GM12892 (cell line): ENCODE measurements at places on chromosomes 2 and 18.
A peak's percentile ranks its signal among the peaks of the same experiment; 100 is the strongest.

DNA sequence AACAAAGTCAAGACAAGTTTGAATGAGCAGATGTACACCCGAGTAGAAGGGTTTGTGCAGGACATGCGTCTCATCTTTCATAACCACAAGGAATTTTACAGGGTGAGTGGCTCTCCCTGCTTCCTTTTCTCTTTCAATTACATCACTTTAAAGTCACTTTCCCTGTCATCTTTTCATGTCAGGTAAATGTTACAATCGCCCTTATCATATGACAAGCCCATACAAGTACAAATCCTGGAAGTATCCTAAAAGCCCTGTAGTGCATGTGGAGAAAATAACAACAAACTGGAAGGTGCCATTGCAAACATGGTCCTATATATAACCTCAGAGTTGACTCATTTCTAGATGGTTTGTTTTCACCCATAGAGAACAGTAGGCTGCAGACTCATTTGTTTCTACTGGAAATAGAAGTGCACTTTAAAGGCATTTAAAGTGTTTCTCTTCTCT lies 126.0 kb downstream of the SP100 start:
- DNase-seq = no peak

- no peak for DNase-seq
These were observed 77.1 kb upstream of the RBM44 start for GRCh38 chr2:237721458-237721857.

- DNase-seq = no peak
These were observed 1.7 kb upstream of the RPE start for GRCh38 chr2:210000464-210001324.

DNA sequence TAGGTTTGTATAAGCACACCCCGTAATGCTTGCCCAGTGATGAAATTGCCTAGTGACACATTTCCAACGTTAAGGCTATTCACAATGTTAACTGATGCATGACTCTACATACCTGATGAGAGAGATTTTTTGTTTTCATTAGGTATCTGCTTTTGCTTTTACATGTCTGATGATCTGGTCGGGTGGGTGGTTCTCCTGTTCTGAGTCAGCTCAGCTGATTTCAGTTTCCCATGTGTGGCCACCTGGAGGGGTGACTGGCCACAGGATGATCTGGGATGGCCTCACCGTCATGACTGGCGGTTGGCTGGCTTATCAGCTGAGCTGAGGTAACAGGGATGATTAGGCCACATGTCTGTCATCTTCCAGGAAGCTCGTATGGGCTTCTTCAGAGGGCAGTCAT lies 33.8 kb upstream of the ACYP2 start:
- DNase-seq = no peak

GRCh38 chr2:83572400-83572799 lies 886.7 kb downstream of the SUCLG1 start:
- no peak for DNase-seq

DNA sequence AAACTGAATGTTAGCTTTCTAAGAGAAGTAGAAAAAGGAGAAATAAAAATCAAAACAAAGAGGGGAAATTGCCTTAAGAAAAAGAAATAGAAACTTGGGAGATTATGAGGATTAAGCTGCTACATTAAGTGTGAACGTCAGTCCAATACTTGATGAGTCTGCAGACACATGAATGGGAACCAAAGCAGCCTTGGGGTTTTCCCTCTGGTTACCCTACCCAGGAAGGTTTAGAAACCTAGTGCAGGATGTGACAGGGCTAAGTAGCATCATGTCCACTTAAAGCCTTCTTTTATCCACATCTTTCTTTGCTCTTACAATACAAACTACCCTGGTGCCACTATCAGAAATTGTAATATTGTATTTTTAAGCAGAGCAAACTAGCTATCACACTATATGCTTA lies 22.3 kb downstream of the SLC35F5 start:
- no peak for DNase-seq

DNA sequence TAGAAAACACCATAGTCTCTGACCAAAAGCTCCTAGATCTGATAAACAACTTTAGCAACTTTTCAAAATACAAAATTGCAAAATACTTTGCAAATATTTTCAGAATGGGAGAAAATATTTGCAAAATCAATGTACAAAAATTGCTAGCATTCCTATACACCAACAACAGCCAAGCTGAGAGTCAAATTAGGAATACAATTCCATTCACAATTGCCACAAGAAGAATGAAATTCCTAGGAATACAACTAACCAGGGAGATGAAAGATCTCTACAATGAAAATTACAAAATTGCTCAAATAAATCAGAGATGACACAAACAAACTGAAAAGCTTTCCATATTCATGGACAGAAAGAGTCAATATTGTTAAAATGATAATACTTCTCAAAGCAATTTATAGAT lies 327.0 kb upstream of the ZC3H15 start:
- no peak for DNase-seq

- no peak for DNase-seq
These were observed 301.3 kb upstream of the ID2 start for GRCh38 chr2:8380566-8380965.

GRCh38 chr2:25375371-25375988 lies 33.8 kb upstream of the DNMT3A start:
- no peak for DNase-seq

GRCh38 chr2:50773211-50773932 lies 258.6 kb downstream of the NRXN1 start:
- no peak for DNase-seq

DNA sequence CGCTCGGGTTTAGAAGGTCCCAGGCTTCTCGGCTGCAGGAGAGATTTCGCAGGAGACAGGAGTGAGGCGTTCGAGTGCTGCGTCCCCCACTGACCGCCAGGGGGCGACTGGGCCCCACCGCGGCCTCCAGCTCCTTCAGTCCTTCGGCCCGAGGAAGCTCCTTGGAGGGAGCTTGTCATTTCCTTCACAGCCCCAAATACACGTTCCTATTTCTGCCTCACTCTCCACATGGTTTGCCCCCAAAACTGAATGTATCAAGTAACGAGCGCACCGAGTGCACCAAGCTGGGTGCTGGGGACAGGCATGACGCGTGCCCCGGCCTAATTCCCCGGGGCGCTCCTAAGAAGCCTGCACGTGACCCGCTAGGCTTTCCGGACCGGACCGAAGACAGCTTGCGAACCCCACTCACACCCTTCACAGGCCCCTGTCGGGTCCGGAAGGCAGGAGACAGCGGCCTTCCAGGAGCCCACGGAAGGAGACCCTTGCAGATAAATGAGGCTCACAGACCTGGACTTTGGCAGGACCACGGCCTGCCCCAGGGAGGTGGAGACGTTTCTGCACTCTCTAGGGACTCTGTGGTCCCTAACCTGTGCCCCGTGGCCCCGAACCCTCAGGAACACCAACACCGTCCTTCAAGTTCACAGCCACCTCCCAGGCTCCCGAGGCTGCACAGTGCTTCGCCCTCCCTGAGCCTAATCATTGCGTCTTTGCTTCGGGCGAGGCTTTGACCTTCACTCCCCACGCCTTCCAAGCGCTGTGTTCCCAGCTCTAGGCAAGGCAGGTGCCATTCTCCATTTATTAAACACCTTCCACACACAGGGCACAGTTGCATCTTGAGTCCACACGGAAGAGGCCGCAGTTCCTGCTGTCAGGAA lies 13.0 kb upstream of the FAHD2A start:
- DNase-seq = peak; percentile 78

DNA sequence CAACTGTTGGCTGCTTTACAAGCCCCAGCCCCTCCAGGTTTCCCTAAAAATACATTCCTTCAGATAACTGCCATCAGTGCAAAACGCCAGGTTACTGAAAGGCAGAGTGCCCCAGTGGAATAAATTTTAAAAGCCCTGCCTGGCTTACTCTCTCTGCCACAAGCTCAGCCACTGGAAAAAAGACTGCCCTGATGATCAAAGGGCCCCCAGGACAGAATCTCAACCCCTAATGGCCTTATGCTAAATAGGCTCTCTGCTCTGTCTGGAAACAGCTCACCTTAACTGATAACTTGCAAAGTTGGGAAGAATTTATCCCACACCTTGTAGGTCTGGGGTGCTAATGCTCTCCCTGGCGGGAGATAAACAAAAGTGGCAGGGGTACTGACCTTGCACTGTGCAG lies 33.9 kb downstream of the CFAP53 start:
- no peak for DNase-seq

DNA sequence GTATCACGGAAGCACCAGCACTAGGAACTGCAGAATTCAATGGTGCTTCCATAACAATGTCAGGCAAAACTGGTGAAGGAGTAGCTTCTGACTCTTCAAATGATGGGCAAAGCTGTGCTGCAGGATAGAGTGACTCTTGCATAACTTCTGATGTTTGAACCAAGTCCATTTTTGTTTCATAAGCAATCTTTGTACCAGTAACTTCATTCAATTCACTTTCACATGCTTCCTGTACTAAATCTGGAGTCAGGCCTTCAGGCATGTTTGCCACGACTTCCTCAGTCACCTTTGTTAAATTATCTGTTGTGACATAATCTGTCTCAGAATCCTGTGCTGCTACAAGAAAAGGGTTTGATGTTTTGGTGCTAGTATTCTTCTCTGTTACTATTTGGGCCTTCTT lies 24.0 kb downstream of the RTN4 start:
- DNase-seq = no peak

- no peak for DNase-seq
These were observed 118.1 kb upstream of the CXCR4 start for GRCh38 chr2:136236019-136236418.

DNA sequence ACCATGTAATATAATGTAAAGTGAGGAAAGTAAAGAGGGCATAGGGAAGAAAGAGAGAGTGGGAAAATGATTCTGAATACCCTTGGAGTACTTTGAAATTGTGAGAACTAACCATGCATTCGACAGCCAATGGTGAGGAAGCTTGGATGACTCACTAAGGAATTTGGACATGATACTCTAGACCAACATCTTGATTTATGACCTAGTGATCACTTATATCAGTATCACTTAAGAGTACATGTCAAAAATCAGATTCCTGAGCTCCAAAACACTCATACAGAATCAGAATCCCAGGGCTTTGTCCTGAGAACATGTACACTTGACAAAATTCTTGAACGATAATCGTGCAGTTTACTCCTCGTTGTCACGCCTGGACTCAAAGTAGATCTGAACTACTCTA lies 1899.8 kb upstream of the PIK3C3 start:
- no peak for DNase-seq

DNA sequence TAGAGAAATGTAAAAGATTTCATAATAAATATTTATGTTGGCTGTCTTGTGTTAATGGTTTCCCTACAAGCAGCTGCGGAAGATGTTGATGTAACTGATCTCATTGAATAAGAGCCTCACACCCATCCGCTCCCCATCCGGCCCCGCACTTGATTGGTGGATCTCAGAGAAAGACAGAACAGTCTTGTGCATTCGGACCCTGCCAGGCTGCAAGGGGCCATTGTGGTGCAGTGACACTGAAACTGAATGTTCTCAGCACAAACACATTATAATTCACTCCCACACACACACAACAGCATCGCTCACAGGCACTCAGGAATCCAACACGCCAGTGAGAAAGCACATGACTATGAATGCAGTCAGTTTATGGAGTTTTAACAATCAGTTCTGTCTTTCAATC lies 47.8 kb downstream of the PRELID3A start:
- no peak for DNase-seq

- no peak for DNase-seq
These were observed 148.6 kb downstream of the MAIP1 start for GRCh38 chr2:200104015-200104414.

DNA sequence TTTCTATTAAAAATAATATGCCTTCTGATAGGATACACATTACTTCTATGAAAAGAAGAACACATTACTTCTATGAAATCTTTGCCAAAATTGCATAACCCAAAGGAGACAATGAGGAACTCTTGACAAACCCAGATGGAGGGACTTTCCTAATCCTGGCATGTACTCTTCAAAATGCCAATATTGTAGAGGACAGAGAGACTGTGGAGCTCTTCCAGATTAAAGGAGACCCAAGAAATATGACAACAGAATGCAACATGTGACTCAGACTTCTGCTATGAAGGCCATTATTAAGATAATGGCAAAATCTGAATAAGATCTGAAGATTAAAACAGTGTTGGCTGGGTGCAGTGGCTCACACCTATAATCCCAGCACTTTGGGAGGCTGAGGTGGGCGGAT lies 22.2 kb downstream of the SOWAHC start:
- DNase-seq = no peak
